ENCODE measurements at places on chromosomes 2 and 18. TPM values are rescaled to one million over a fixed set of nuclear protein-coding genes. Genes with fewer than 3 reads are reported as not detected.

SERPINB4 gene
- not detected for total RNA-seq

PROKR1 gene
- total RNA-seq: not detected

MYO7B gene
- not detected for total RNA-seq

LONRF2 gene
- 22.4 TPM for total RNA-seq

BCL11A gene
- total RNA-seq: not detected

STARD6 gene
- not detected for total RNA-seq

CYP27A1 gene
- 59.5 TPM for total RNA-seq

VWC2L gene
- not detected for total RNA-seq

- no peak for DNase-seq
Measured at GRCh38 chr2:185567940-185568339, 170.7 kb upstream of the FSIP2 start.

DNA sequence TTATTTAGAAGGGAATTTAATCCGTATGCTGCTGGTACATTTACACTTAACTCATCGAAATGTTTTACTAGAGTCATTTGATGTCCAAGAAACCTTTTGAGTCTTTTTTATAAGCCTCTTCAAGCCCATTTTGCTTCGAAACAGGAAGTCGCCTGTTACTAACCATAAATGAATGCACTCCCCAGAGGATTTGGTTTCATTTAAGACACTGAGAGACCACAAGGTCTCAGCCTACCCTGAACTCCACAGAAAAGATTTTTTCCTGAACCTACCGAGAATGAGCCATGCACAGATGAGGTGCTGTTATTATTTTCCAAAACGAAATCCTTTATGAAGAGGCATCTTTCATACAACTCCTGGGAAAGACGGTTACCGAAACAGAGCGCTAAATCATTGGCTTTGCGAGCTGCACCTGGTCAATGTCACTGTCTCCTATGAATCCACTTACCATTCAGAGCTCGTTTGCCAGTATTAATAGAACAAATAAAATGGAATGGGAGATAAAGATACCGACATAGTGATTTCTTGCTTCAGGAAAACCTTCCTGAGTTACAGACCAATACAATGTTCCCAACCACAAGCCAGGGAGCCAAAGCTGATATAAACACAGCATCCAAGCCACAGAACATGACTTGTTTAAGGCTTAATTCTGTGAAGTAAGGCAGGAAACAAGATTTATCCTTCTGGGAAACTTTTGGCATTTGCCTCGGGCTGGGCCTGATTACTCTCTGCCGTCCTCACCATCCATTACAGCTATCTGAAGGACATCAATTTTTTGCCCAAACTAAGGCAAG, 382.1 kb downstream of the OSR1 start:
- no peak for DNase-seq

DNA sequence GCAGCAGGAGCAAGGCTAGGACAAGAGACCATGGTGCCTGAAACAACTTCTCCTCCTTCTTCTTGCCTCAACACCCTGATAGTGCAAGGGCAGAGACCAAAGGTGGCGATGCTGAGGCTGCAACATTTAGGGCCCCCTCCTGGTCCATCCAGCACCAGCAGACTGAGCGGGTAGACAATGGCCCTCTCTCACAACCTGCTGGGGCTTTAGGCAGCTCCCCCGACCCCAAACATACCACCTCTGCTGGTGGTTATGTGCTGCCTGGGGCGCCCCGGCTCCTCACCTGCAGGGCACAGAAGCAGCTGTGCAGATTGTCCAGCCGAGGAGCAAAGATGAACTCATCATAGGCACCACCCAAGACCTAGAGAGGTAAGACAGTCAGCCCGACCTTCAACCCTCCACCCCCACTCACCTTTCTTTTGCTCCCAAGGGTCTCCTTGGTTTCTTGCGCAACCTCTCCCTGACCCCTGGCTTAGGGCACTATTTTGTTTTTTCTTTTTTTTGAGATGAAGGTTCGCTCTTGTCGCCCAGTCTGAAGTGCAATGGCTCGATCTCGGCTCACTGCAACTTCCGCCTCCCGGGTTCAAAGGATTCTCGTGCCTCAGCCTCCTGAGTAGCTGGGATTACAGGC, 3.5 kb downstream of the DNPEP start:
- DNase-seq: no peak

GRCh38 chr2:143296089-143296488, 166.9 kb downstream of the ARHGAP15 start:
- DNase-seq: no peak

DNA sequence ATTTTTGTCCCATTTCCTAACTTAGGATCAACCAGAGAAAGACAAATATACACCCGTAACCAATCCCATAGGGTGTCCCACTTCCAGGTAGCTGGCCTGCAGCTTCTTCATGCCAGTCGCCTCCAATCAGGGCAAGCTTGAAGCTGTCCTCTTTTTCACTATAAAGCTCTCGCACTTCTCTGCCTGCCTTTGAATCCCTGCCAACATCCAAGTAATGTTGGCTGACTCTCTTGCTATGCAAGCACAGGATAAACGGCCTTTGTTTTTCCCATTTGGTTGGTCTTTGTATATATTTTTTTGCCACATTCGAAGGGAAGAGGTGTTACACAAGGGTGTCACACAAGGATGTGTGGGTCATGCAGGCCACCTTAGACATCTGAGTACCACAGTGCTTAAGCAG, 388.8 kb downstream of the CBLN2 start:
- no peak for DNase-seq

DNA sequence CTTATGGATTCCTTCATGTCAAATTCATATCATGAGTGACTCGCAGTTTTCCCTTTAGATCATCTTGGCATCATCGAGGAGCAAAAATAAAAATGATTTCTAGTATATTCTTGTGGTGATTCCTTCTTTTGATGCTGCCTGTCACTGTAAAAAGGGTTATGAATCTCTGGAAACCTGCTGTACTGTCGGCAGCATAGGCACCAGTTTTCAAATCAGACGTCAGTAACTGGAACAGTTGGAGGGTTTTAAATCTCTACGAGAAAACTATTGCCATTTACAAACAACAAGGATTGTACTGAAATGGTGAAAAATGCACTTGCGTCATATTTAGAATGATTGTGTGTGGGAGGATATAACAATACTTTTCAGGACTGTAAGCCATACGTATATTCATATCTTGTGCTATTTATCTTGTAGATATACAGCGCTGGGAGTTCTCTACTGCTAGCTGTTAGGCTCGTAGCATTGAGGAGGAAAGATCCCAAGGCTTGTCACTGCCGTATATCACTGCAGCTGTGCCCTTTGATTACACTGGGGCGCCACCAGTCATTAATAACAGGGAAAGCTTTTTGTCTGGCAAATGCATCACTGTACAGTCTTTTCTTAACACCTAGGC, 320.7 kb downstream of the MTX2 start:
- no peak for DNase-seq

- no peak for DNase-seq
Measured at GRCh38 chr2:4588606-4589005, 885.2 kb downstream of the DCDC2C start.

DNA sequence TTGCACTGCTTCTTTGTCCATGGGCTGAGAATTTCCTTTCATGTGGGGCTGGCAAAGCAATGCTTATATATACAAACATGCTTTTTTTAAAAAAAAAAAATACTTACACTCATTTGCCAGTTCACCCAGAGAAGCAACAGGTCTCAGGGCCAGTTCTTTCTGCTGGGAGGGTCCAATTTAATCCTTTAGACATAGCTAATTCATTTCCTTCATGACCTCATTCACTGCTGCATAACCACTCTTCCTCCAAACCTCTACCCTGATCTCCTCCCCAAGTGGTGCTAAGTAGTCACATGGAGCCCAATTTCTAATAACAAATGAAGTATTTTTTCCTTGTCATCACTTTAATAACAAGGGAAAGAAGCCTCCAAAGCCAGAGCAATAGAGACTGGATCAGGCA, 17.1 kb upstream of the TMEM178A start:
- DNase-seq: no peak

- DNase-seq: peak; percentile 89
Measured at GRCh38 chr2:209771474-209772289, at the start of gene UNC80. UNC80 (plus strand) TSS chr2:209771832; CDS start chr2:209772073, 241 bp downstream.

- DNase-seq: peak; percentile 46
Measured at GRCh38 chr2:152716805-152717227, 445 bp downstream of the PRPF40A start.

- DNase-seq: no peak
Measured at GRCh38 chr18:23887035-23887434, 127.5 kb upstream of the TTC39C start.

DNA sequence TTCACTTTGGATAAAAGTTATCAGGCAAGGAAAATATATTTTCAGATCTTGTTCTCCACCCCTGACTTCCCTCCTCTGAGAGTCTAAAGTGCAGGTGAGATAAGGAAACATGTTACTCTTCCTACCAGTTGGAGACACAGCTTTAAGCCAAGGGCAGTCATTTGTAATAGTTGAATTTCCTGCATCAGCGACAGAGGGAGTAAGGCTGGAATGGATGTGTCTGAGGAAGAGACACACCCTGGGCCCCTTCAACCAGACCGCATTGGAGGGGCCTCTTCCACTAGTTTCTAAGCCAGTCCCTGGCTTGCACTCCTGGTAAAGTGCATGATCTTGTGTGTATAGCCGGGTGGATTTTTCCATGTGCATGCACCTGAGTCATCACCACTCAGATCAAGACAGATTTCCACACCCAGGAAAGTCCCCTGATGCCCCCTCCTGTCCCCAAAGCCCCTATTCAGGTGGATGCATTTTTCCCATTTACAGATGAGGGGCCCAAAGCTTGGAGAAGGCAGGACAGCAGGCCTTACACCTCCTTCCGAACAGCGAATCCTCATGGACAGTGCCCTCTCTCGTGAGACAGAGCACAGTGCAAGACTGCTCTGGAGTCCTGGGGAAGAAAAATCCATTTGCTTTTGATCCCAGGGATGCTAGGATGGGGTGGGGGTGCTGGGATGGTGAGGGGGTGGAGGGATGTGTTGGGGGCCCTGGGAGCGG, 66.7 kb upstream of the SH3RF3 start:
- DNase-seq: no peak

- DNase-seq: no peak
Measured at GRCh38 chr2:124147552-124147951, 122.5 kb downstream of the CNTNAP5 start.

DNA sequence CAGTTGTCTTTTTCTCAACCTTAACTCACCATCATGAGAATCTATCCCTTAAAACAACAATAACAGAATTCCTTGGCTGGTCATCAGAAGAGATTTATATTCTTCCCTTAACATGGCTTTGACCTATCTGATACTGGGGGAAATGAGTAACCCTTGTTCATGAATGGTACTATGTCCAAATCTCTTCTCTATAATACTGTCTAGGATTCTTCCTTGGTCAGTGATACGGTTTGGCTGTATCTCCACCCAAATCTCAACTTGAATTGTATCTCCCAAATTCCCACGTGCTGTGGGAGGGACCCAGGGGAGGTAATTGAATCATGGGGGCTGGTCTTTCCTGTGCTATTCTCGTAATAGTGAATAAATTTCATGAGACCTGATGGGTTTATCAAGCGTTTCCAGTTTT, 282.0 kb upstream of the SIX2 start:
- no peak for DNase-seq

- no peak for DNase-seq
Measured at GRCh38 chr2:232575404-232575746, 24.9 kb downstream of the EIF4E2 start.

DNA sequence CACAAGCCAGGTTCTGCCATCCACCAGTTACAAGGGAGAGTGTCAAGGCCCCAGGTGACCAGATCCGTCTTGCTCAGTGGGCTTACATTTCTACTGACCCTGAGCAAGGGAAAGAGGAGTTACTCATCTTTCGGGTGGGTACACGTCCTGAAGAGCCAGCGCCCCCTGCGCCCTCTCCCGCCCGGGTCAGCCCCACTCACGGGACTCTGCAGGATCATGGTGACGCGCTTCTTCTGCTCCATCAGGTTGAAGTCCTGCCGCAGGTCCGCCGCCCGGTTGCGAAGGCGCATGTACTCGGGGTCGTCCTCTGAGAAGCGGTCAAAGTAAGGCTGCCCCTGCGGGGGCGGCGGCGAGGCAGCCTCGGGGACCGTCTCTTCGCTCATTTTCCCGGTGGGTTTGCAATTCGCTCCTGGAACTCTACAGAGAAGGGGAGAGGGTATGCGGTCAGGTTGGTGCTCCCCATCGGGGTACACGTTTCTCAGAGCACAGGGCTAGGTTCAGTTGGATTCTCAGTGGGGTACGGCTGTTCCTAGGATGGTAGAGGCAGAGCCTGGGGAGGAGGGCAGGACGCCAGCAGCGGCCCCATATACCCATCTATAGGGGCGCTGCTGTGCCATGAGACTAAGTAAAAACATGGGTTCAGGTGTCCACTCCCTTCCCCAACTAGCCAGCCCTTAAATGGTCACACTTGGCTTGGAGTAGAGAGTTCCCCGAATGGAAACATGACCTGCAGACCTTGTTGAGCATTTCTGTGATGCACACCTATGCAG, 61.8 kb downstream of the ADD2 start:
- no peak for DNase-seq

- no peak for DNase-seq
Measured at GRCh38 chr18:62634979-62635630, 80.2 kb upstream of the PHLPP1 start.

DNA sequence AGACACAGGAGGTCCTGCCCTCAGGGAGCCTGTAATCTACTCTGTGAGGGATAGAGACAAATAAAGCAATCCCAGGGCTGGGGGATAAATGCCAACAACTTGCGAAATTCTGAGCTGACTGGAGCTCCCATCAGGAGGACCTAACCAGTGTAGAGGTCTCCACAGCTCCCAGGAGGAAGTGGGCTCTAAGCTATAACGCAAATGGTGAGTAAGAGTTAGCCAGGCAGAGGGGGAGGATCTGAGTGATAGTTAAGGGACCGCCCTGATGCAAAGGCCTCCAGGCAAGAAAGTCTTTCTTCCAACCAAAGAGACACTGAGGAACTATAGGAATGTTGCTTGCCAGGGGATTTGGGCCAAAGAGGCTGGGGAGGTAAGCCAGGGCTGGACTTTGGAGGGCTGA, 16.0 kb upstream of the ZNF532 start:
- DNase-seq: no peak

GRCh38 chr18:75482880-75483279, 55.4 kb upstream of the SMIM21 start:
- DNase-seq: no peak

GRCh38 chr18:36158266-36158867, 28.7 kb downstream of the ELP2 start:
- DNase-seq: no peak

DNA sequence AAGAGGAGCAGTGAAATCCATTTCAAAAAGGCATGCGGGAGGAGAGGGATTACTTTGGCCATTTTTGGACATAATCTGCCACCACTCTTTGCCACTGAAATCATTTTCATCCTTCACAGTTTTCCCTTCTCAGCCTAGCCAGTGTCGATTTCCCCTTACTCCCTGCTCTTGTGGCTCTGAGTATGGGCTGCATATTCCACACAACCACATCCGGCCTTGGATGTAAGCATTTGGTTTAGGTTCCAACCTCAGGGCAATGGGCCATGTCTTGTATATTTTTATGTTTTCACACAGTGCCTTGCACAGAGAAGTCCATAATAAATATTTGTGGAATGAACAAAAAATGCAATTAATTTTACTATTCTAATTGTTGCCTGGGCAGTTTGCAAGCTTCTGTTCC, 7.7 kb upstream of the SERPINE2 start:
- no peak for DNase-seq

All from ovary (tissue), 10 donors.